ENCODE measurements at places on chromosomes 6 and 20.

DNA sequence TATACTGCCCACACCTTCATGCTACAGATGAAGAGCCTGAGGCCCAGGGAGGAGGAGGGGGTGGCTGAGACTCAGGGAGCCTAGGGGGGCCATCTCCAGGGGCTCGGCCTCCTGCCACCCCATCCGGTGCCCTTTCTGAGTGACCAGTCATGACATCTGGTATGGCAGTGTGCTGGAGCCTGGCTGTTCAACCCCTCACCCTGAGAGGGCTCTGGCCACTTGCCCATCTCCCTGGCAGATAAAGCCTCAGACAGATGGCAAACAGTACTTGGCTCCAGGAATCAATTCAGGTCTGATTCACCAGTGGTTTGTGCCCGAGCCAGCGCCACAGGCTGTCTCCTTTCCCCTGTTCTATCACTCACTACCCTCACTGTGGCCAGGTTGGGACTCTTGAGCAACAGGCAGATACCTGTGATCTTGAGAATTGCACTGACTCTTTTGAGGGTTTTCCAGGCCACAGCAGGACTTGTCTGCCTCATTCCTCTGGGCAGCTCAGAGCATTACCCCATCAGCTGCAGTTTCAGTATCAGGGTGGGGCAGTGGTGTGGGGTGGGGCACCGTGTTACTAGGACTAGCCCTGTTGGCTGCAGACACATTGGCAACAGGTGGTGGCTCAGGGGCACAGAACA lies 22.8 kb downstream of the SRSF3 start:
- H3K27me3 ChIP-seq: no peaks in the 10 kb centered on the region
- peaks cover 19% of the 10 kb centered on the region for H3K4me1 ChIP-seq
- no peak overlapping the region for H3K4me3 ChIP-seq
- peak; percentile 85 for DNase-seq
- H3K27ac ChIP-seq: peak overlapping the region; percentile 42

DNA sequence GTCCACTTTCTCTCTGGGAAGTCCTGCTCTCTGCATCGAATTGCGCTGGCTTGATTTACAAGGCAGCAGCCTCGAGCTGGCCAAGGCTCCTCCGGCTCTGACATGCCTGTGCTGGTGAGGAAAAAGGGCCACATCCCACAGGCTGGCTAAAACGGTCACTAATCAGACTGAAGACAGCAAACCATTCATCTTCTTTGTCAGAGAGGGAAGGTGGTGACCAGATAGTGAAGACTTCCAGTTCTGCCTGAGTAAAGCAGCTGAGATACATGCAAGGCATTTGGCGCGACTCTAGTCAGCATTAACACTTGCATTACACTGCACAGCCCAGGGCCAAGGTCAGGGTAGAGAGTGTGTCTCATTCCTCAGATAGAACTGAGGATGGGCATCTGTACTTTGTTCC lies 203.2 kb upstream of the MAP3K7 start:
- no peaks in the 10 kb centered on the region for H3K4me1 ChIP-seq
- no peak overlapping the region for H3K27ac ChIP-seq
- no peaks in the 10 kb centered on the region for H3K36me3 ChIP-seq
- no peaks in the 10 kb centered on the region for H3K27me3 ChIP-seq
- DNase-seq: no peak

GRCh38 chr6:116393430-116393829 lies 22.7 kb downstream of the DSE start:
- H3K27ac ChIP-seq: no peak overlapping the region
- no peaks in the 10 kb centered on the region for H3K27me3 ChIP-seq
- no peak overlapping the region for H3K4me3 ChIP-seq

- no peaks in the 10 kb centered on the region for H3K4me1 ChIP-seq
- no peak overlapping the region for H3K27ac ChIP-seq
- H3K4me3 ChIP-seq: no peak overlapping the region
- H3K36me3 ChIP-seq: no peaks in the 10 kb centered on the region
- no peaks in the 10 kb centered on the region for H3K27me3 ChIP-seq
- no peak for DNase-seq
These were observed 540.9 kb upstream of the MAN1A1 start for GRCh38 chr6:119890470-119890869.

Data from pancreas (tissue), 10 donors.